ENCODE measurements at places on chromosomes 13 and 19.

DNA sequence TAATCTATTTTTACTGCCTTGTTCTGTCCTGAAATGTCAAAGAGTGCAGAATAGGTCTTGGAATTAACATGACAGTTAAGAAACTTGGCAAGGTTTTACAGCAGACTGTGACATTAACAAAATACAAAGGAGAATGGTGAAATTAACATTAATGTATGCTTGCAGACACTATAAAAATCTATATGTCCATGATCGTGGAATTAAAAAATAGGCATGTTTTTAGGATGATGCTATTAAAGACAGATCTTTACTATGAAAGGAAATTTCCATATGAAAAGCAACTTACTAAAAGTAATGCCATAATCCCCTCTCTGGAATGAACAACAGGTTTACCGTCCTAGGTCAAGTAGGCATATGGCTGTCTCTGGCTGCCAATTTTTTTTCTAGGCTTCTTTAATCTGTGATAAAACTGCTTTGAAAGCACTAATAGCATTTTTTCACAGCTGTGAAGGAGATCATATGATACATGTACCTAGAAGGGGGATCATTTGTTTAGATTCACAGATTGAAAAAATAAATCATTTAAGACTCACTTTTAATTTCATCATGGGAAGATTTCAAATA, 291.5 kb downstream of the ZNF536 start:
- DNase-seq, result no peak

- DNase-seq, result peak; percentile 59
These were observed 4.7 kb upstream of the MYBPC2 start for GRCh38 chr19:50427997-50428425.

GRCh38 chr13:46354156-46355087, 32.6 kb downstream of the RUBCNL start:
- peak; percentile 96 for DNase-seq

DNA sequence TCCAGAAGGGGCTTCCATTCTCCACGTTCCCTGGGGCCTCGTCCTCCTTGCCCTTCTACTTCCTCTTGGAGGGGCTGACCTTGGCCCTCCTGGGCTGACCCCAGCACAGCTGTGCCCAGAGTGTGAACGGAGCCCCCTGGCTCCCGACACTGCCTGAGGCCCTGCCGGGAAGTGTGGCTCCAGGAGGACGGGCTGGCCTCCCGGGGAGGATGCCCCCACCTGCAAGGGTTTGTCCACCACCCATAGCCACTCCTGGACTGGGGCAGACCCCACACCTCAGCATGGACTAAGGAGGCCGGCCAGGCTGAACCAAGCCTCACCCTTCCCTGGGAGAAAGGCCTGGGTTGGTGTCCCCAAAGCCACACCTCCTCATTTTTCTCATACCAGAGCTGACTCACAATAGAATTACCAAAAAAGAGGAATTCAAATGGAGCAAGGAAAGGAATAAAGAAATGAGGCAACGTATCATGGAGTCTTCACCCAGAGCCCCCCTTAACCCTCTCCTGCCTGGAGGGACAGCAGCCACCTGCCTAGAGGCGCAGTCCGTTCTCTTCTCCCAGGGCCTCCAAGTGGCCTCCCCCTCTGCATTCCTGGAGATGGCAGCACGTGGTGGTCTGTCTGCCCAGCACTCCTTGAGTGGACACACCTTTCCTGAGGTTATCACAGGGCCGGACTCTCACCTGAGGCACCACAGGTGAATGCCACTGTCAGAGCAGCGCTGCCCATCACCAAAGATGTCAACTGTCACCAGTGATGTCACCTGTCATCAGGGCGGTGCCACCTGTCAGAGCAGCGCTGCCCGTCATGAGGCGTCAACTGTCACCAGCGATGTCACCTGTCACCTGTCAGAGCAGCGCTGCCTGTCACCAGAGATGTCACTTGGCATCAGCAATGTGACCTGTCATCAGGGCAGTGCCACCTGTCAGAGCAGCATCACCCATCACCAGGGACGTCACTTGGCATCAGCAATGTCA, 3.1 kb upstream of the C13orf46 start:
- DNase-seq, result peak; percentile 44

DNA sequence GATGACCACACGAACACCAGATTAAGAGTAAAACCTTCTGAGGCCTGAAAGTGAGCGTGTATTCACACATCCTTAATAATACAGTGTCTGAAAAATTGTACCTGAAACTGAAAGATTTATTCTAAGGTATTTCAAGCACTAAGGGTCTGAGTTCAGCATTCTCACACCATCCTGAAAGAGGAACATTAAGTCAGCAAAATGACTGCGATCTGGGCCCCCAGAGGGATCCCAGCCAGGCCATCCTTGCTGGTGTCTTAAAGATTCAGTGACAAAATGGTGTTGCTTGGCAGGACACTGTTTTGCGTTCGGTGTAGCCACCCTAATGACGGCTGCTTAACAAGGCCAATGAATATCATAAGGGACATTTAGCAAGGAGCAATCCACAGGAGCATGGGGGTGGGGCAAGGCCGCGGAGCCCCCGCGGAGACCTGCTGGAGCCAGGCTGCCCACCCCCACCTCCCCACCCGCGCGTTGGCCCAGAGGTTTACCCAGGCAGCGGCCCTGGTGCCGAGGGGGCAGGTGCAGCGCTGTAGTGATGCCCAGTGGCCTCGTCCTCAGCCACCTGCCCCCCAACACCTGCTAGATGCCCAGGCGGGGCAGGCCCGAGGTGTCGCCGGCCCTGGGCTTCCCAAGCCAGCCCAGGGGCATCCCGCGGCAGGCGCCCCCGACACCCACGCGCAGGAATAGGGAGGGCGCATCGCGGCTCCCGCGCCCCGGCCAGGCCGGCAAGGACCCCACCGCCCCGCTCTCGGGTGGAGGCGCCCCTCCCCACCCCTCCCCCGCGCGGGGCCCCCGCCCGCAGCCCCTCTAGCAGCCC, 742 bp downstream of the NALCN start:
- no peak for DNase-seq

- DNase-seq, result no peak
These were observed 78.8 kb downstream of the MAP4K1 start for GRCh38 chr19:38538793-38539528.

GRCh38 chr13:107753291-107753690, 462.0 kb downstream of the LIG4 start:
- no peak for DNase-seq

DNA sequence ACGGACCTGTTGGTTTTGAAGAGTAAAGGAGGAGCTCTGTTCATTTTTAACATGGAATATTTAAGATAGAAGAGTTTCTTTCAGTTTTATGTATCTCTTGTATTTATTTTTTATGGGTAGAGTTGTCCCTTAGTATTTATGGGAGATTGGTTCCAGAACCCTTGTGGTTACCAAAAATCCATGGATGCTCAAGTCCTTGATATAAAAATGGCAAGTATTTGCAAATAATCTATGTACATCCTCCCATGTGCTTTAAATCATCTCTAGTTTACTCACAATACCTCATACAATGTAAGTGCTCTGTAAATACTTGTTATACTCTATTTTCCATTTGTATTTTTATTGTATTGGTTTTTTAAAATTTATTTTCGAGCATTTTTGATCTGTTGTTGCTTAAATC, 63.1 kb downstream of the TM9SF2 start:
- DNase-seq, result no peak

GRCh38 chr13:98749501-98749900, 3.0 kb downstream of the SLC15A1 start:
- no peak for DNase-seq

DNA sequence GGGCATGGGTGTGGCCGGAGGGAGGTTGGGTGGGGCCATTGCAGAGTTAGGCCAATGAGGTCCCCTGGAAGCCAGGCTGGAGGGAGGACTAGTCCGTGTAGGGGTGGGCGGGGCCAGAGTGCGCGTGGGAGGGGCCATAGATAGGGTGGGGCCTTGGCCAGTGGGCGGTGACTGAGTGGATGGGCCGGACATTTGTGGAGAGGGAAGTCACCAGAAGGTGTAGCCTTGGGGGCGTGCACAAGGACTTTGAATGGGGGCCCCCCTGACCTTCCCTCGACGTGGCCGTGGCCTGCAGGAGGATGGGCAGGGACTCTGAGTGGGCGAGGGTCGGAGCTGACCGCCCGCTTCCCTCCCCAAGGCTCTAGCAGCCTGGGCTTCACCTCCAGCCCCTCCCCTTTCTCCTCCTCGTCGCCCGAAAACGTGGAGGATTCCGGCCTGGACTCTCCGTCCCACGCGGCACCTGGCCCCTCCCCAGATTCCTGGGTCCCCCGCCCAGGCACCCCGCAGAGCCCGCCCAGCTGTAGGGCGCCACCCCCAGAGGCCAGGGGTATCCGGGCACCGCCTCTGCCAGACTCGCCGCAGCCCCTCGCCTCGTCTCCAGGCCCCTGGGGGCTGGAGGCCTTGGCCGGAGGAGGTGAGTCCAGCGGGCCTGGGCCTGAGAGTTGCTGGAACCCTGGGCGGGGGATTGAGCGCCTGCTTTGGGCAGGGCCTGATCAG, 16.5 kb upstream of the B3GNT3 start:
- DNase-seq, result peak; percentile 59

DNA sequence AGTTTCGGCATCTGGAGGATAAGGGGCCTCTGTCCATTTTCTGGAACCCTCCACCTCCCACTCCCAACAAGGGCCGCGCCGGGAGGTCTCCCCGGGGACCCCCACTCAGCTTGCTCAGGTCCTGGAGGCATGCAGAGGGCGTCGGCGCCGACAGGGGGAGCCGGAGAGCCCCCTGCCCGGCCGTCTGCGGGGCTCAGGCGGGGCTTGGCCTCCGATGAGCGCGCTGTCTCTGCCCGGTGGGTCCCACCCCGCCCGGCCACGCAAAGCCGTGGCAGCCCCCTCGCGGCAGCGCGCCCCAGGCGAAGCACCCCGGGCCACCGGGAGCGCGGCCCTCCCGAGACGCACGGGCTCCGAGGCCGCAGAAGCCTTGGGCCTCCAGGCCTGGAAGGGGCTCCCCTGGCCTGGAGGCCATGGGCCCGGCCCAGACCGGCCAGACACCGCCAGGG, 149.7 kb upstream of the ZNF536 start:
- no peak for DNase-seq

DNA sequence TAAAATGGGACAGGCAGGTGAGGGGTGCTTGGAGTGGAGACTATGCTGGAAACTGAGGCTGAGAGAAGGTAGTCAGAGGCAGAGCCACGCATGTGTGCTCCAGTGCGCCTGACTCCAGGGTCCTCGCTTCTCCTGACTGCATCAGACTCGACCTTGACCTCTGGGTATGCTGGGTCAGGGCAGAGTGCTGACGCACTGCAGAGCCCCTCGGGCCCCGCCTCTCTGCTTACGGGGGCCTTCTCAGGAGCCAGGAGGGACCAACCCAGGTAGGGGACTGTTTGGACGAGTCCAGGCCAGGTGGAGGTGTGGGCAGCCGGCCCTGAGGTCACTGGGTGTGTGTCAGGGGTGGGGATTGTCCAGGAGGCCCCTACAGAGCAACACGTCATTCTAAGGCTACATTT, 22.9 kb upstream of the SLC7A10 start:
- no peak for DNase-seq

- DNase-seq, result peak; percentile 58
These were observed 8.2 kb upstream of the MEIS3 start for GRCh38 chr19:47427241-47428176.

- DNase-seq, result no peak
These were observed 2452.1 kb downstream of the PCDH9 start for GRCh38 chr13:64778002-64778401.

- DNase-seq, result peak; percentile 51
These were observed 70.6 kb upstream of the MEDAG start for GRCh38 chr13:30835442-30835841.

DNA sequence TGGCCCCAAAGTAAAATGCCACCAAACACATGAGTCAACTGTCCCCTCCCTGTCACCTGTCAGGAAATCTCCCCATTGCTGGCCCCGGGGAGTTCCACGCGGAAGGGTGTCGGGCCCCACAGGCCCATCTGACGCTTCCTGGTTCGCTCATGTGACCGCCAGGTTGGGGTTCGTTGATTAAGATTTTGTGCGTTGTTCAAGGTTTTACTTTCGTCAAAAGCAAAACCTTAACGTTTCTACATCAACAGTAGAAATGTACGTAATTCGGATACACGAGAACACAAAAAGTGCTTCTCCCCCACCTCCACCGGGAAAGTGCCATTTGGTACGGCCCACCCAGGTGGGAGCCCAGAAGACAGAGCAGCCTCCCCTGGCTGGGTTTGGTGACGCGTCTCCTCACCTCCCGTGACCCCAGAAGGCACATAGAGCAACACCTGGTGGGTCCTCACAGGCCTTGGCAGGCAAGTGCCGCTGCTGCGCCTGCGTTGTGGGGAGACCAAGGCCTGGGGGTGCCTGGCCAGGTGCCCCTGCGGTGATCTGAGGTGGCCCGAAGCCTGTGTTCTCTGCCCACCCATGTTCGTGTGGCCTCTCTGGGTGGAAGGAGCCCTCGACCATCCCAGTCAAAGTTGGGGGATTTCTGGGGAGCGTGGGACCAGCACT, 161.6 kb downstream of the KDM4B start:
- DNase-seq, result no peak

GRCh38 chr19:41997121-41997850, 3.3 kb upstream of the ATP1A3 start:
- DNase-seq, result peak; percentile 36

DNA sequence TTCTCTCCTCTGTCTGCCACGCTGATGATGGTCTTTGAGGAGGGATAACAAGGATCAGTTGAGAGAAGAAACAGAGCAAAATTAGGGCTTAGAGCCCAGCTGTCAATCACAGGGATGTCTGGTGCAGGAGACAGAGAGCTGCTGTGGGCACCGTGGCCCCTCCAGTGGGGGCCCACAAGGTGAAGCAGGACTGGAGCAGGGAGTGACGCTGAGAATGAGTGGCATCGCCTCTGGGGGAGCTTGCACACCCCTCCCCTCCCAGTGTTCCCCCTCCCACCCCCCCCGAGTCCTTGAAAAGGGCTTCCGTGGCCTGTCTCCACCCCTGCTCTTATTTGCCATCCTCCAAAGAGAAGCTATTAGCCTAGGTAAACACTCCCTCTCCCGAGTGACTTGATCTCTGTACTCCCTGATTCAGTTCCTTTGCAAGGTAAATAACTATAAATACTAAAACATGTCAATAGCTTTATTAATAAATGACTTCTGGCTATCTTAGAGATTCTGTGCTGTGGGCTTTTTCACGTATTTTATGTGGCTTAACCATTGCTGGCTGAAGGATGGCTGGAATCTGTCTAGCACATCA, 440.0 kb downstream of the ZNF536 start:
- no peak for DNase-seq

DNA sequence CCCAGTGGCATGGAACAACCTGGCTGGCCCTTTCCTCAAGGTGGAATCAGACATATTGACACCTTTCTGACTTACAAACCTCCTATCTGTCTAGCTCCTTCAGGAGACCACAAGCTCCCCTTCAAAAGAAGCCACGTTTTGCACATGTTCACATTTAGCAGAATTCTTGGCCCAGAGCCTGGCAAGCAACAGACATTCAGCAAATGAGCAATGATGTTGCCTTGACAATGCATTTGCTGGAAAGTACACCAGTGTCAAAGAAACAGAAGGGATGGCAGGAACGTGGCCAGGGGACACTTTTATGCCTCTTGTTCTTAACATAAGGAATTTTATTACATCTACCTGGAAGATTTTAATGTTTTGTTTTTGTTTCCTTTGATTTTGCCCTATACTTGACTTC, 85.5 kb upstream of the FGF14 start:
- DNase-seq, result no peak

Data from RPMI7951 (cell line).